K562 (cell line): ENCODE measurements at places on chromosomes 16 and 17. TPM values are rescaled to one million over a fixed set of nuclear protein-coding genes. Genes with fewer than 3 reads are reported as not detected.
A peak's percentile ranks its signal among the peaks of the same experiment; 100 is the strongest.

DNA sequence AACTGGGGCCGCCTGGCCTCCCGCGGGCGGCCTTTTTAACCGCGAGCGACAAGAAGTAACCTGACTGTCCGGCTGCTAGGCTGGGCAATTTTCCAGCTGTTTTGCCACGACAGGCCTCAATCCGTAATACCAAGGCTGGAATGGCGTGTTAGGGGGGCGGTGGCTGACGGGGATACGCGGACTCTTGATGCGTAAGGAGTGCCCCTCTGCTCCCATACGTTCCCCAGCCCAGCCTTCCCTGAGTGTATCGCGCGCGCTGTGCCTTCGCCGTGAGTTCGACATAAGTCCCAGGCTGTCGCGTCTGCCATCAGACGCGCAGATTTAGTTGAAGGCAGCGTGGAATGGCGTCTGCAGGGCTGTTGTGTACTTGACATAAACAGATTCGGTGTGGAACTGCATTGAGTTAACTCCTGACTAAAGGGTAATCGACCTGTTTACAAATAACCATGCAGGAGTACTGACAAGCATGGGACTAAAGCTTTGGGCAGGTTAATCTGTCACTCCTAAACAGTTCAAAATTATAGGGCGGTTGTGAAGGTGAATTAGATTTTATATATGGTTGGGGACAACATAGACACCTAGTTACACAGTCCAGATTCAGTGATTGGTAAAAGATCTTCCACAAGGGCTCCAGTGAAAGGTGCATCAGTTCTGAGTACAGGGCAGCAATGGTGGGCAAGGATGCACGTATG lies 16.6 kb upstream of the ERN1 start:
- DNase-seq: no peak

DNA sequence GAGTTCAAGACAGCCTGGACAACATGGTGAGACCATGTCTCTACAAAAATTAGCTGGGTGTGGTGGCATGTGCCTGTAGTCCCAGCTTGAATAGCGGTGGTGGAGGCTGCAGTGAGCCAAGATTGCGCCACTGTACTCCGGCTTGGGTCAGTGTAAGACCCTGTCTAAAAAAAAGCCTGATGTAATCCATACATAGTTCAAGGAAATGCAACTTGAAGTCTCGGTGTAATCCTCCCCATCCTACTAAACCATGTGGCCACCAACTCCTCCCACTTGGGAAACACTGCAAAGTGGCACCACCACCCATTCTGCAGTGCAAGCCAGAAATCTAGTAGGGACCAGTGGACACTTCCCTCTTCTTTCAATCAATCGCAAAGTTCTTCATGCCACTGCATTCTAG lies 5.4 kb upstream of the KPNB1 start:
- no peak for DNase-seq

DNA sequence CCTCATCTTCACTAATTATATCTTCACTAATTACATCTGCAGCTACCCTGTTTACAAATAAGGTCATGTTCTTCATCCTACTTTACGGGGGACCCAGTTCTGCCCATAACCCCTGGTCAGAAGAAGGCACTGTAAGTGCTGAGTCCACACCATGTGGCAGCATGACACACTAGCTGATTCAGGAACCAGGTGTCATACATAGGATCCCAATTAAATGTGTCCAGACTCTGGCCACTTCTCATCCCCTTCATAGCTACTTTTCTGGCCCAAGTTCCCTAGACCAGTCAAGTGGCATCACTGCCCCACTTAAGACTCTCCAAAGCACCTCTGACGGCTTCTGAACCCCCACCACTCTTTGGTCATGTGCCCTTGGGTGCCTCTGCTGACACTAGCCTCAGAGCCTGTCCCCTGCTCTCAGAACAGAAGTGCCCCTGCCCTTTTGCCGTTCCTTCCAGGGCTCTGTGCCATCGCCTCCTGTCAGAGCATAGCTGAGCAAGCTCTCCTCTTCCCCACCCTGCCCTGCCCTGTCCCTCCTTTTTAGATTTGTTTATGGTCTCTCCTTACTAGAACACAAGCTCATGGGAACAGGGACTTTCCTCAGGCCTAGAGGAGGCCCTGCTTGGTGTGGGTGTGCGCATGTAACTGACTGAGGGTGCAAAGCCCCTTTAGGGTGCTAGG lies 61.1 kb downstream of the B9D1 start:
- DNase-seq: no peak

DNA sequence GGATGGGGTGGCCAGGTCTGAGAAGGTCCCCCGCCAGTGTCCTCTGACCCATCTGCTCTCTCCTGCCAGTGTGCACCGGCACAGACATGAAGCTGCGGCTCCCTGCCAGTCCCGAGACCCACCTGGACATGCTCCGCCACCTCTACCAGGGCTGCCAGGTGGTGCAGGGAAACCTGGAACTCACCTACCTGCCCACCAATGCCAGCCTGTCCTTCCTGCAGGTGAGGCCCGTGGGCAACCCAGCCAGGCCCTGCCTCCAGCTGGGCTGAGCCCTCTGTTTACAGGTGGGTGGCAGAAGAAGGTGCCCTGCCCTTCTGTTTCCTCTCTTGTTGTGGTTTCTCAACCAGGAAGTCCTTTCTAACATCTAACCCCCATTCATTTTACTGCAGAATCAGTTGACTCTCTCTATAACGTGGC lies 7.1 kb downstream of the ERBB2 start:
- no peak for DNase-seq

DNA sequence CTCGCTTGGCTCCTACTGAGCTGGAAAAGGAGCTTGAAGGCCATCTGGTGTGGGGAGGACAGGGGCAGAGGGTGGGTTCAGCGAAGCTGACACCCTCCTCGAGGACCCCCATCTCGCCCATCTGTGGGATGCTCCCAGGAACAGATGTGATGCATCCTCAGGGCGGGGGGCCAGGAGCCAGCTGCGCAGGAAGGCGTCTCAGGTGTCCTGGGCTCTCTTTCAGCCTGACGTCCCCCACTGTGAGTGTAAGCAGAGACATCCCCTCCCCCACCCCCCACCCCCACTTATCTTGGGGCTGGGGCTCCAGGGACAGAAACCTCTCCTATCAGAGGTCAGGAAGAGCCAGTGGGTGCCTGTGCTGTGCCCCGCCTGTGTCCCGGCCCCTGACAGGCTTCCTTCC lies 16.2 kb downstream of the KIF19 start:
- DNase-seq: no peak

GRCh38 chr16:49510141-49510540 lies 136.5 kb downstream of the C16orf78 start:
- DNase-seq: no peak

- DNase-seq: peak; percentile 85
These were observed 1.3 kb downstream of the MAZ start for GRCh38 chr16:29807426-29808218.

DNA sequence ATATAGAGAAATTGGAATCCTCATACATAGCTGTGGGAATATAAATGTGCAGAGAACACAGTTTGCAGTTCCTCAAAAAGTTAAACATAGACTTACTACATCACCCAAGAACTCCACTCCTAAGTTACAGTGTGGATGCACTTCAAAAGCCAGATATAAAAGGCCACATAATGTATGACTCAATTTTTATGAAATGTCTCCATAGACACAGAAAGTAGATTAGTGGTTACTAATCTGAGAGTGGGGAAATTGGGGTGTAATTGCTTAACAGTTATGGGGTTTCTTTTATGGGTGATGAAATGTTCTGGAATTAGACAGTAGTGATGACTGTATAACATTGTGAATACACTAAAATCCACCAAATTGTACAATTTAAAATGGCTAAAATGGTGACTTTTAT lies 60.9 kb downstream of the CACNG1 start:
- no peak for DNase-seq

DNA sequence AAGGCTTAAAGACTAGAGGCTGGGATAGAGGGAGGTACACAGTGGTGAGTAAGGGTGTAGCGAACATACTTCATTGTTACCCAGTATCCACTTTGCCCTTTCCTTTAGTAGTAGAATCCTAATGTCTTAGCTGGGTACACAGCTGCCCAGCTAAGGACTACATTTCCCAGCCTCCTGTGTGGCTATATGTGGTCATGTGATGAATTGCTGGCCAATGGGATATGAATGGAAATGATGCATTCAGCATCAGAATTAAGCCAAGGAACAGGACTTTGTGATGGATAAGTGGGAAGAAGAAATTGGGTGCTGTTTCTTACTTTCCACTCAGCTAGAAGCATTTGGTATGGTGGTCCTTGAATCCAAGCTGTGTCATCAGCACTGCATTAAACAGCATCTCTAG lies 55.9 kb downstream of the FOXL1 start:
- DNase-seq: no peak

DNA sequence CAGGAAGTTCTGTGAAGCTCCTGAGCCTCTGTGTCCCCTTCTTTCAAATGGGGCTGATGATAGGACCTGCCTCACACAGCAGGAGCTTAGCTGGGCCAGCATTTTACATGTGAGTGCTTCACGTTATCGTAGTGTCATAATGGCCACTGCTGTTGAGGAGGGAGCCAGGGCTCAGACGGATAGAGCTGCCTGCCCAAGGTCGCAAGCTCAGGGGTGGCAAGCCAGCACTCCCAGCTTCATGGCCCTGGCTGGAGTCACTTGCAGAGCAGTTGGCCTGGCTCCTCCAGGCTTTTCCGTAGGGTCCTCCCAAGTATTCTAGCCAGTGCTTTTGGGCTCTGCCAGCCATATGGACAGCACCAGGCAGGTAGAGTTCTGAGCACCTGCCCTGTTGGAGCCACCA lies 115.1 kb downstream of the SOCS1 start:
- no peak for DNase-seq

DNA sequence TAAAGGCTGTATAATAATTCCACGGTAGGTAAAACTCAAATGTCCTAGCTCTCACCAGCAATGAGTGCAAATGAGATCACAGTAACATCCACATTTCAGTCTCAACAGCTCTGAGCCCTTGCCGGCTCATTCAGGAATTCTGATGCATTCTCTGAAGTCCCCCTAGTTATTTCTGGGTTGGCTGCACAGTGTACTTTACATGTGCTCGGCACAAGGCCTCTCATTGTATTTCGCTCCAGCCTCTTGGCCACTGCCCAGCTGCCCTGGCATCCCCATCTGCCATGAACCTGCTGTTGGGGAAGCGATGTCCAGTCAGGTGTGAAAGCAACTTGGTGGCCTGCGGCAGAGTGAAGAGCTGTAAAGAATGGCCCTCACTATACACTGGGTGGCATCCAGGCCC lies 14.3 kb downstream of the PRCD start:
- no peak for DNase-seq

- no peak for DNase-seq
These were observed 5.5 kb upstream of the MXRA7 start for GRCh38 chr17:76716146-76716838.

DNA sequence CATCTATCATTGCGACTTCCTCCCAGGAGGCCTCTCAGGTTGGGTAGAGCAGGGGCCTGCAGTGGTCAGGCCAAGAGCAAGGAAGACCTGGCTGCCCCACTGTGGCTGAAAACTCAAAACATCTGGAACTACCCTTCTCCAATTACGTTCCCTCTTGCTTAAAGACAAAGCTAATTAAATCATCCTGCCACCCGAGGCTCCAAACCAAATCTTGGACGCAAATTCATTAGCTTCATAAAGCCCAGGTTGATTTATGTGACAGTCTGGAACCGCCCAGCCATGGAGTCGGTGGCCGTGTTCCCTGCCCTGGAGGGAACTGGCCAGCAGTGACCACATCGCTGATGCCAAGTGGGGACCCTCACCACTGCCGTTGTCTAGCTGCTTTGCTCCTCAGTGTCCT lies 21.4 kb downstream of the GRIN2C start:
- no peak for DNase-seq

GRCh38 chr16:87276091-87276701 lies 41.0 kb downstream of the C16orf95 start:
- DNase-seq: no peak

GRCh38 chr17:33390479-33391176 lies 97.5 kb upstream of the ASIC2 start:
- no peak for DNase-seq

GAST gene
- total RNA-seq: not detected in 2 replicates

ATP2A3 gene
- 79.7 and 103 TPM in 2 replicates for total RNA-seq

CCDC40 gene
- 0.33 TPM in 1 of 2 replicates, not detected in the other for total RNA-seq

GNGT2 gene
- not detected in 2 replicates for total RNA-seq

GRB7 gene
- 5.0 and 6.0 TPM in 2 replicates for total RNA-seq

VWA3A gene
- not detected in 2 replicates for total RNA-seq

DPEP1 gene
- 0.20 and 0.22 TPM in 2 replicates for total RNA-seq

ZNF174 gene
- 11.2 and 12.4 TPM in 2 replicates for total RNA-seq

MT1G gene
- total RNA-seq: 0.89 and 1.7 TPM in 2 replicates

TP53TG3E gene
- total RNA-seq: not detected in 2 replicates
